NCI-H2081 treated with DMSO at 0.1 percent for 48 hours (cell line): ENCODE measurements at places on chromosomes 2 and 18.

- peak; percentile 61 for DNase-seq
Measured at GRCh38 chr2:170812710-170813600, 3.7 kb upstream of the GAD1 start.

DNA sequence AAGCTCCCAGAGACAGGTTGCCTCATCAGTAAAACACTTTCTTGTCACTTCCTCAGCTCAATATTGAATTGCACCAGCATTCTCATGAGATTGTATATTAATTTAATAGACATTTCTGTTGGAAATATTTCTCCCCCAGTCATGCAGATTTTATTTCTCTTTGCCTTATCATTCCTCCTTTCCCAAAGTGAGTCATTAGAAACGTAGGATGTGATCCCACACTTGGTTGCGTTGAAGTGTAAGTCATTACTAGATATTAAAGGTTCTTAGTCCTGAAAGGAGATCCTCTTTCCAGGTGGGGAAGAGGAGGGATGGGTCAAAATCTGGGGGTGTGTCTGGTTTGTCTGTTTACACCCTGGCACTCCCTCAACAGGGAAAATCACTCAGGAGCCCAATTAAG is 438.2 kb downstream of the SLC4A3 start:
- no peak for DNase-seq

DNA sequence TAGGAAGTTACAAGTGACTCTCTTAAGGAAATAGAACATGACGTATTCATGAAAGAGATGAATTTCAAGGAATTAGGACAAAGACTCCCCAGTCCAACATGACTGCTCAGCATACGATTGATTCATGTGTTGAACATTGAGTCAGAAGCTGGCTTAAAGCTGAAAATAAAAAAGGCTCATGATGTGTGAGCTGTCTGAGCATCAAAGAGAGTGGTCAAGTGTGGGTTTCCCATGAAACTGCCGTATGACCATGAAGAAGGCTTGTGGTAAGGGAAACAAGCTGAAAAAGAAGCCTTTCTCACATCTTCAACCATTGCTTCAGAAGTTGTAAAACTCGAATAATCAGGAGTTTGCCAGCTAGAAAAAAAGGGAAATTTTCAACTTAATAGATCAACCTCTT is 201.9 kb upstream of the APCDD1 start:
- DNase-seq = no peak

- DNase-seq = no peak
Measured at GRCh38 chr2:172079838-172080640, 5.3 kb upstream of the DLX1 start.

DNA sequence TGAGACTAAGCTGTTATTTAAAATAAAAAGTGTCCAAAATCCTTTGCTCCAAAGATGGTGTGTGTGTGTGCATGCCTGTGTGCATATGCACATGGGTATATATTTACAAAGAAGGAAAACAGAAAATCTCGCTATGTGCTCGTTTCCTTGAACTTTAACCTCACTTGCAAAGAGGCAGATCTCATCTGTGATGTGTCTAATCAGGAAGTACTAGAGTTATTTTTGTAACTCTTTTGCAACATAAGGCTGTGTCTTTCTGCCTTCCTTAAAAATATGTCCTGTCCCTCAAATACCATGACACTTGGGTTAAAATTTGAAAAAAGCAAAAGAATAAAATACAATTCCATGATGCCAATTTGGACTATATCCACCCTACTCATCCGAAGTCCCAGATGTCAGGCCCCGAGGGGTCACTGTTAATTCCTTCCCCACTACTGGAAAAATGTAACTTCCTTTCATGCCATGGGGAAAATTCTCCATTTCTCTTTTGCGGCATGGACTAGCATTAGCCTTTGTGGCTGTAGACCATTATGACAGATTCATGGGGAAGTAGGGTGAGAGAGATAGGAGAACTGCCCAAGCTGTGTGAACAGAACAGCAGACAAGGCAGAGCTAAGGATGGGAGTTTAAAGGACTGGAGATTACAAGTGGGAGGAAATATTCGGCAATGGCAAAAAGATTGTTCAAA is 191.3 kb downstream of the MYO1B start:
- DNase-seq = no peak

GRCh38 chr2:67076239-67076624 is 320.9 kb upstream of the ETAA1 start:
- no peak for DNase-seq

DNA sequence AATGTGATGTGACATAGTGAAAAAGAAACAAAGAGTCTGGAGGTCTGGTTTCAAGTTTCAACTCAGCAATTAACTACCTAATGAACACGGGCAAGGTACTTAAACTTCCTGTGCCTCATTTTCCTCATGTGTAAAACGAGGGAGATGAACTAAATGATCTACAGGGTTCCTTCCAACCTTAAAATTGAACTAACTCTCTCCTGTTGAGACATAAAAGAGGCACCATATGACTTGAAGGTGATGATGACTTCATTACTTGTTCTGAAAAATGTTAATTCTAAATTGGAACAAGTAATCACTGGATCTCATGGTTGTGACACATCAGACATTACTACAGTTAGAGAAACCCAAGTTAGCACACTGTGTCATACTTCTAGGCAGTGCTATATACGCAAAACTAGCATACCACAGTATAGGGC is 8.9 kb upstream of the REL start:
- no peak for DNase-seq

GRCh38 chr2:139721411-139721995 is 941.3 kb upstream of the NXPH2 start:
- DNase-seq = no peak

- DNase-seq = no peak
Measured at GRCh38 chr2:204205082-204205481, 268.5 kb downstream of the ICOS start.

DNA sequence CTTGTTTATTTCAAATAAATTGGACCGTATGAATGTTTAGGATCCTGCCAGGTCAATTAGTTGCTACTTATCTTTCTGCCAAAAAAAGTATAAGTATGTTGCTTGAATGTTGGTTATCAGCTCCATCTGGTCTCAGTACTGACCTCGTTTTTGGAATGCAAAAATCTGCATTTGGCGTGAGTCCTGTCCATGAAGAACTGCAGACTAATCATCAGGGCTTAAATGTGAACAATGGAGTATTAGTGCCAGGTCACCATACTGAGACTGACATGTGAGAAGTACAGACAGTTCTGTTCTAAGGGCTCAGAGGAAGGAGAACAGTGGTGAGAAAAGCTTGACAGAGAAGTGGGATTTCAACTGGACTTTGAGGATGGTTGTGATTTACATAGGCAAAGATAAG is 393.1 kb upstream of the SLC14A2 start:
- DNase-seq = no peak
